ENCODE measurements at places on chromosomes 6 and 20.

- no peak for DNase-seq
Observed at GRCh38 chr20:2956480-2956879, 83.2 kb downstream of the PTPRA start.

DNA sequence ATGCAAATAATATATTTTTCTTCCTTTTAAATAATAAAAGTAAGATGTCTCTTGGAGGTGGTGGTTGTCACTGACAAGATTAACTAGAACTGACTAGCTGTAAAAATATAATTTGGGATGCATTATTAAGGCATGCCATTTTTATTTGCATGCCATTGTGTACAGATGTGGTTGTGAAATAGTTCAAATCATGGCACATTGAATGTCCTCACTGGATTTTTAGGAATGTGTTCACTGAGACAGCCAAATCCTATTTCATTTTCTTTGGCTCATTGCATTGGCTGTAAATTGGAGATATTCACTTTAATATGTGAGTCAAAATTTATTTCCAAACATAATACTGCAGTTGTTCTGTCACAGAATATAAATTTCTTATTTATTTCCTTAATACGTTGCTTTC is 62.3 kb downstream of the ESR1 start:
- DNase-seq, result no peak

DNA sequence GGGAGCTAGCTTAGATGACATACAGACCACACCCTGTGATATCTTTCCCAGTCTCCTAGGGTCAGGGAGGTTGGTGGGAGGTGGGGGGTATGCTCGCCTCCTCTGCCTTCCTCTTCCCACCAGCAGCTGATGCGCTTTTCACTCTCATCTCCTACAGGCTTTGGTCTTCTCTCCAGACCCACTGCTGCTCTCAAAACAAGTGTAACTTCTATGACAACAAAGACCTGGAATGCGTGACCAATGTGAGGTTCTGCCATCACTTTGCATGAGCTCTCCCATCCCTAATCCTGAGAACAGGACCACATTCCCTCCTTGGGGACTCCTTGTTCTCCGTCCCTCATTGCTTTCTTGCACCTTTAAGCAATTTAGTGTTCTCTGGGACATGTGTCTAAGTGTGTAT is 2.7 kb downstream of the CTSA start:
- DNase-seq, result no peak

- DNase-seq, result no peak
Observed at GRCh38 chr6:122872311-122872710, 83.3 kb downstream of the SMPDL3A start.

DNA sequence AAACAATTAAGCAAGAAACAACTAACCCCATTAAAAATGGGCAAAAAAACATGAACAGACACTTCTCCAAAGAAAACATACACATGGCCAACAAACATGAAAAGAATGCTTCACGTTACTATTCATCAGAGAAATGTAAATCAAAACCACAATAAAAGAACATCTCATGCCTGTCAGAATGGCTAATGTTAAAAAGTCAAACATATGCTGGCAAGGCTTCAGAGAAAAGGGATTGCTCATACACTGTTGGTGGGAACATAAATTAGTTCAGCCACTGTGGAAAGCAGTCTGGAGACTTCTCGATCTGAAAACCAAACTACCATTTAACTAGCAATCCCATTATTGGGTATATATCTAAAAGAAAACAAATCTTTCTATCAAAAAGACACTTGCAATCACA is 217.5 kb downstream of the TINAG start:
- no peak for DNase-seq

- no peak for DNase-seq
Observed at GRCh38 chr6:33497157-33497556, 42.8 kb downstream of the ZBTB9 start.

DNA sequence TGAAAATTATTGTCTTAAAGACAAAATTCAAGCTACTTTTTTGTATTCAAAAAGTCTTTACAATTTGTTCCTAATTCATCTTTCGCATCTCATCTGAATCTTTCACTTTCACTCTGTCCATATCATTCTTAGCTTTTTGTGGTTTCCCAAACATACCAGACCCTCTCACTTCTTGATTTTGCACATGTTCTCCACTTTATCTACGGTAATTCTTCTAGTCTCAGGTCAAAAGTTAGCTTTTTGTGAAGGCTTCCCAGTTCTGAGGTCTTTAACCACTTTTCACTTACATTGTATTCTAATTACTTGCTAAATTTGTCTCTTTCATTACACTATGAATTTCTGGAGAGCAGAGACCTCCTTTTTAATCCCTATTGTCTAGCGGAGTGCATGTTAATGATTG is 34.6 kb upstream of the EPHA7 start:
- no peak for DNase-seq

DNA sequence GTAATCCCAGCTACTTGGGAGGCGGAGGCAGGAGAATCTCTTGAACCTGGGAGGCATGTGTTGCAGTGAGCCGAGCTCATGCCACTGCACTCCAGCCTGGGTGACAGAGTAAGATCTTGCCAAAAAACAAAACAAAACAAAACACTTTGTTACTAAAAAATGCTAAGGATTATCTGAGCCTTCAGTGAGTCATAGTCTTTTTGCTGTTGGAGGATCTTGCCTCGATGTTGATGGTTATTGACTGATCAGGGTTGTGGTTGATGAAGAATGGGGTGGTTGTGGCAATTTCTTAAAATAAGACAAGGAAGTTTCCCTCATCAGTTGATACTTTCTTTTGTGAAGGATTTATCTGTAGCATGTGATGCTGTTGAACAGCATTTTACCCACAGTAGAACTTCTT is 196.8 kb upstream of the HDDC2 start:
- DNase-seq, result no peak

GRCh38 chr6:34278833-34279232 is 30.0 kb upstream of the SMIM29 start:
- no peak for DNase-seq

DNA sequence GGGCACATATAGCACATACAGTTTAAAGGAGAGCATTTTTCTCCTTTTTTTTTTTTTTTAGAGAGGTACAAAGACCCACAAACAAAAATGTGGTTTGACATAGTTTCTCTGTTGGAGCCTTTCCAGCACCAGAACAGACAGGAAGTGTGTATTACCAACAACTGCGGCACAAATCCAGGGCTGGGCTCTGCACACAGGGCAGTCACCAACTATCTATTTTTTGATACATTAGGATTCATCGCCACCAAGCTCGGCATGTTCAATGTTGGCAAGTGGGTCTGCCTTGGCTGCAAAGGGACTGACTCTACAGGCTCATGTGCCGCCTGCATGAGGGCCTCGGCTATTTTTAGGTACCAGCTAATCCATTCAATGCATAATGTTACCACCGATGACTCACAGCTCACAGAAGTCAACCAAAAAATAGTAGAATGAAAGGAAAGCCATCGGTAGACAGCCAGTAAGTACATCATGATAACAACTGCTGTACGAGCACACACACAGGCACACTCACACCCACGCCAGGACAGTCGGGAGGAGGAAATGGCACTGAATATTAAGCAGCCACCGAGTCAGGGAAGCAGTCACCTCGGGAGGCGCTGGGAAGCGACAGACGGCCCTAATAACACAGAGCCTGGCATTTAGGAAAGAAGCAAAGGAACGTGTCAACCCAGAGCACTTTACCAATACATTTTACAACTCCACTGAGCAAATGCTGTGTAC is 81.6 kb downstream of the GMPR start:
- peak; percentile 82 for DNase-seq

GRCh38 chr6:47455533-47456209 is 21.9 kb upstream of the CD2AP start:
- no peak for DNase-seq

DNA sequence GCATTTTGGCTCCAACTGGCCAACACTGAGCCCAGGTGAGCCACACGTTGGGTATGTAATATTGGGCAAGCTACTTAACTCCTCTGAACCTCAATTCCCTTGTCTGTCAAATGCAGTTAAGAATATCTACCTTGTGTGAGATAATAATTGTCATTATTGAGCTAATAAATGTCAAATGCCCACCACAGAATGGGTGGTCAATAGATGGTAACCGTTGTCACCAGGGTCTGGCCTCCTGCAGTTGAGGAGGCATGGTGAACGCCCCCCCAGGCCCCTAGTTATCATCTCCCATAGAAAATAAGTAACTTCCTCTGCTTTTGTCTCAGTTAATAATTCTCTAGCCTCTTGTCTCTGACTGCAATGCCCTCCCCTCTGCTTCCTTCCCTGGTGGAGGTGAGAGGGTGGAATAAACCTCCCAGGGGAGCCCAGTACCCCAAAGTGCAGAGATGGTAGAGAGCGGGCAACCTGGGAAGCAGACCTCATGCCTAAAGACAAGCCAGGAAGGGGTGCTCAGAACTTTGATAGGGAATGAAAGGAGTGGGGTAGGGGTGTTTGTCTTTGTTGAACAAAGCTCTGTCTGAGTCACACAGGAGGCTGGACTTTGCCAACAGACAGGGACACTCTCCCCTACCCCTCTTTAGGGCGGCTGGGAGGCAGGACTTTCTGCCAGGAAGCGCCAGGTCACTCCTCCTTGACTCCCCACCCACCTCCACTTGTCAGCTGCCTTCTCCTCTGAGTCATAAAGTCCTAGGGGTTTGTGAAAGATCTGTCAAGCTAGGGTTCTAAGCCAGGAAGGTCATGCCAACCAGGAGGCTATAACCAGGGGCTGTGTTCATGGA is 1.3 kb upstream of the UNC5CL start:
- peak; percentile 34 for DNase-seq

GRCh38 chr20:10603971-10604864 is 69.6 kb downstream of the JAG1 start:
- DNase-seq, result no peak

DNA sequence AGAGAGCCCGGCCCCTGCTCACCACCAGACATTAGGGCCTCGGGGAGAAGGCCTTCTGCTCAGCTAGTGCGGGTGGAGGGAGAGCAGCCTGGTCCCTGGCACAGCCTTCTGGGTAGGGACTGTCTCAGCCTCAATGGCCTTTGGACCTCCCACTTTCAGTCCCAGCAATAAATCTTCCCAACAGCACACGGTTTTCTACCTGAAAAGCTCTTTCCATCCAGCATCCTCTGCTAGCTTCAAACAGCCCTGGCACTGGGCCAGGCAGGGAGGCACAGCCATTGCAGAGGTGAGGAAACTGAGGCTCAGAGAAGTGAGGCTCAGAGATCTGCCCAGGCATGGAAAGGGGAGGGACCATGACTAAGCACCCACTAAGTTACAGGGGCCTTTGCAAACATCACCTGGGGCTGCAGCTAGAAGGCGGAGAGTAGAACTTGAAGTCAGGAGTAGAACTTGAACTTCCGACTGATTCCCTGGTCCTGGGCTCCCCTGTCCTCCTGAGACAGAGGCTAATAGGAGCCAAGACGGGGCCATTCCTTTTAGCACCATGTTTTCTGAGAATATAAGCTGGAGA is 43.9 kb upstream of the NOL4L start:
- no peak for DNase-seq

DNA sequence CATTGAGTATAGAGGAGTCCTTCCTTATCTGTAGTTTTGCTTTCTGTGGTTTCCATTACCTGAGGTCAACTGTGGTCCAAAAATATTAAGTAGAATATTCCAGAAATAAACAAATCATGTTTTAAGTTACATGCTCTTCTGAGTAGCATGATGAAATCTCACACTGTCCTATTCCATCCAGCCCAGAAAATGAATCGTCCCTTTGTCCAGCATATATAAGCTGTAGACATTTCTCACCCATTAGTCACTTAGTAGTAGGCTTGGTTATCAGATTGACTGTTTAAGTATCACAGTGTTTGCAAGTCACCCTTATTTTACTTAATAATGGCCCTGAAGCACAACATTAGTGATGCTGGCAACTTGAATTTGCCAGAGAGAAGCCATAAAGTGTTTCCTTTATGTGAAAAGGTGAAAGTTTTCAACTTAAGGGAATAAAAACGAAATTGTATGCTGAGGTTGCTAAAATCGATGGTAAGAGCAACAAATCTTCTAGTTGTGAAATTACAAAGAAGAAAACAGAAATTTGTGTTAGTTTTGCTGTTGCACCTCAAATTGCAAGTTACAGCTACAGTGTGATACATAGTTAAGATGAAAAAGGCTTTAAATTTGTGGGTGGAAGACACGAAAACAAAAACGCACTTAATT is 198.6 kb upstream of the SIM1 start:
- no peak for DNase-seq

DNA sequence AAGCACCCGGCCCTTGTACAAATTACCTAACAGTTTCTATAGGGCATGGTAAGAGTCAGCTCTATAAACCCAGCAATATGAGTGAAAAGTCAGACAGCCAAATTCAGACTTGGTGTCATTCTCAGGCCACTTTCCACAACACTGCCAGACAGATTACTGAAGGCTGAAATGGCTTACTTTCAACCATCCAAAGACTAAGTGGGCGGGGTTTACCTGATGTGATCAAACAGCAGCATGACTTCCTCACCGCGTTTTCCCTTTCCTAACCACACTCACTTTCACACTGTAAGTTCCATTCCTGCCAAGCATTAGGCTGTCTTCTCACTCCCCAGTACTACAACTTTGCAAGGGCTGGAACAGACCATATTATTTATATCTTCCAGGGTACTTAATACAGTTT is 85.9 kb downstream of the SMLR1 start:
- peak; percentile 45 for DNase-seq

DNA sequence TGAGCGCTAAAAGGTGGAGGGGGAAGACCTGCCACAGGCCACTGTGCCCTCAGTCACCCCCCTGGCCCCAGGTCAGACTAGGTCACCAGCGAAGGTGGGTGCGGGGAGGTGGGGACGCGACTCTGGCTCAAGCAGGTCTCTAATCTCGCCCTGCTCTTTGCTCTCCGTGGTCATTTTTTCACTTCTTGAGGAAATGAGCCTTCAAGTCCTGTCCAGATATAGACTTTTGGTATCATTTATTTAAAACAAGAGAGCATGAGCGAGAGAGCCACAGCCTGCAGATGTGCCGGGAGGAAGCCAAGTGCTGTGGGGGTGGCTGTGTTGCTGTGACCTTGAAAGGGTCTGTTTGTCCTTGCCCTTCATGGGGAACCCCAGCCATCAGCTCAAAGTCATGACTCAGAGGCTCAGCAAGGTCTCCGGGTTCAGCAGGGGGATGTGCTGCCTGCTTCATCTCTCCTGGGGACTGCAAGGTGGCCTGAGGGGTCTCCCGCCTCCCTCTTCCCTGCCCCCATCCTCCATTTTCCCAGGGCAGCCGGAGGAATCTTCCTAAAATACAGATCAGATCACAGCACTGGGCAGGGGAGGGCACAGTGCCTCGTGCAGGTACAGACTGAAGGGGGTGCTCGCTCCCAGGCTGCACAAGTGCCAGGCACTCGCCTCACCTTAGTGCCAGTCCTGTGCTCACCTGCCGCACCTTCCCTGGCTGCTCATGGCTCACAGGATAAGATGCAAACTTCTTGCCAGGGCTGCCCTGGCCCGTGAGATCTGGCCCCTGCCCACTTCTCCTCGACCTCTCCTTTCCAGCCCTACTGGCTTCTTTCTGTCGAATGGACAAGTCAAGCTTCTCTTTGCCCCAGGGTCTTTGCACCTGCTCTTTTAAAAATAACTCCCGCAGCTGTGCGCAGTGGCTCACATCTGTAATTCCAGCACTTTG is 26.5 kb downstream of the SULF2 start:
- no peak for DNase-seq

- DNase-seq, result no peak
Observed at GRCh38 chr20:59775687-59776055, 157.8 kb downstream of the SYCP2 start.
